Frontal cortex (tissue), 4 donors: ENCODE measurements at places on chromosomes 1 and 21. TPM values are rescaled to one million over a fixed set of nuclear protein-coding genes. Genes with fewer than 3 reads are reported as not detected.

The BNIPL gene
- under 0.01 TPM for total RNA-seq

GRCh38 chr1:226447932-226448665 lies 40.2 kb upstream of the PARP1 start:
- no peak for DNase-seq

DNA sequence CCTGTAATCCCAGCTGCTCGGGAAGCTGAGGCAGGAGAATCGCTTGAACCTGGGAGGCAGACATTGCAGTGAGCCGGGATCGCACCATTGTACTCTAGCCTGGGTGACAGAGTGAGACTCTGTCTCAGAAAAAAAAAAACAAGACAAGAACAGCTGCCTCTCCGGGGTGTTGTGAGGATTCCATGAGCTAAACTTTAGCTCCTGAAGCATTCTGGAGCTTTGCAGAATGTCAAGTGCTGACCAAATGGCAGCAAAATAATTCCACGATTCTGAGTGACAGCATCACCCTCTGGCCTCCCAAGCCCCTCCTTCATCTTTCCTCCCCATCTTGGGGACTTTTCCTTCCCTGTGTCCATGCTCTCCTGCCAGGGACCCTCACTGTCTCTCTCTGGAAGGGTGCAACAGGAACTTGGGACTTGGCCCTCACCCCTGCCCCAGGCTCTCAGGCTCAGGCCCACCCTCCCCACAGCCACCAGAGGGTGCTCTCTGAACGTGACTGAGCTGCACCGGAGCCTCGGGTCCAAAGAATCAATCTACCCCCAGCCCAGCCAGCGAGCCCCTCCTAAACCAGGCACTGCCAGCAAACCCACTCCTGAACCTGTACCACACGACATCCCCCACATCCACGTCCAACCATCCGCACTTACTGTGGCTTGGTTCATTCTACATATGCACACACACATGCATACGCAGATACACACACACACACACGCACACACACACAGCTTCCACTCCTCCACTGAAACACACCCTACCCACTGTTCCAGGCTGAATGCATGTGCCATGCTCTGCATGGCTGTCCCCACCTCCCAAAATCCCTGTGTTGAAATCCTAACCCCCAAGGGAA lies 45.7 kb downstream of the ACOT7 start:
- DNase-seq: no peak

DNA sequence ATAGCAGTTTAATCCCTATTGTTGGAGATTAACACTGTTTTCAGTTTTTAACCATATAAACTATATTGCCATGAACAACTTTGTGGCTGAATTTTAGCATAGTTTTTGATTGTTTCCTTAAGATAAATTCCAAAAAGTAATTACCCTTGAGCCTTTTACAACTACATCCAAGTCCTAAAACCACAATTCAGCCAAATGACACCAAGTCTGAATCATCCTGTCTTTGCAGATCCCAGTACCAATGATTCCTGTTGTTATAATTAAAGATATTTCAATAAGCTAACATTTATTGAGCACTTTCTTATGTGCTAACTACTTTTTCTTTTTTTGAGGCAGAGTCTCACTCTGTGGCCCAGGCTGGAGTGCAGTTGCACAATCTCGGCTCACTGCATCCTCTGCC lies 35.6 kb downstream of the IL23R start:
- DNase-seq: no peak

The ERICH3 gene
- total RNA-seq: 16.7 TPM

GRCh38 chr1:80656641-80657040 lies 1144.1 kb upstream of the ADGRL2 start:
- DNase-seq: no peak

The C4BPB gene
- total RNA-seq: not detected

The IL20 gene
- not detected for total RNA-seq

GRCh38 chr1:119653839-119654170 lies 5.7 kb upstream of the ZNF697 start:
- no peak for DNase-seq

The NBPF4 gene
- not detected for total RNA-seq

DNA sequence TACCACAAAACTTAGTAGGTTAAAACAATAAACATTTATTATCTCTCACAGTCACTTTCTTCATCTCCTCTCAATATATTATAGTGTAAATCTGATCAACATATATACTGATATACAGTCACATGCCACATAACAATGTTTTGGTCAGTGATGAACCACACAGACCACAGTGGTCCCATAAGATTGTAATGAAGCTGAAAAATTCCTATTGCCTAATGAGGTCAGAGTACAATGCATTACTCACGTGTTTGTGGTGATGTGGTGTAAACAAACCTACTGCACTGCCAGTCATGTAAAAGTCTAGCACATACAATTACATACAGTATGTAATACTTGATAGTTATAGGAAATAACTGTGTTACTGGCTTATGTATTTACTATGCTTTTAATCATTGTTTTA lies 30.1 kb downstream of the OLFML3 start:
- DNase-seq: no peak

The SPRR1A gene
- not detected for total RNA-seq

DNA sequence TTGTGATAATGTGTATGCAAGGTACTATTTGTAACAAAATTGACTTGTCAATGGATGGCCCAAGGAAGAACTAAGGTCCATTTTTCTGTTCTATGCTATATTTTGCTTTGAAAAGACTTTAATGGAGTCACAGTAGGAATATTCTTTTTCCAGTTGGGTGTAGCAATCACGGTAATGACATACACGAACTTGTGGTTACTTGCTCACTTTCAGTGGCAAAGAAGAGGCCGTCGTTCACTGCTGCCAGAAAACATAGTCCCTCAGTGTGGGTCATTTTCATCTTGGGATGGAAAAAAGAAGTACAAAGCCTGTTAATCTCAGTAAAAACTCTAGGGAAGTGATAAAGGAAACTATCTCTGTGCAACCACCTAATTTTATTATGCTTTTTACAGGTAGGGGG lies 47.8 kb upstream of the LAMC2 start:
- DNase-seq: no peak

DNA sequence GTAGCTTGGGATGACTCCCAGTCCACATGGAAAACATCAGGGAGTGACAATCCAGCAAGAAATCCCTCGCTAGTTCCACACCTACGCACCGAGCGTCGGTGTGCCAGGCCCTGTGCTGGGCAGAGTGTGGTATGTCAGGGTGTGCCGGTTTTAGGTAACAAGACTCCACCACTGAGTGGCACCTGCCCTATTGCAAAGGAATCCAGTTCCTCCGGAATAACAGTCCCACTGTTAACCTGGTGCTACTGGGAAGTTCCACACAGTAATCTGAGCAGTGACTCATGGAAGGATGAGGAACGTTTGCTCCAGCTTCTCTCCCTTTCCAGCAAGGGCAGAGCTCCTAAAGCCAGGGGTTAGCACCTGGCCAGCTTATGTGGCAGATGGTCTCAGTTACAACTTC lies 14.3 kb downstream of the RNF207 start:
- DNase-seq: no peak

The RAB7B gene
- under 0.01 TPM for total RNA-seq

GRCh38 chr1:248918131-248918530 lies 12.1 kb downstream of the PGBD2 start:
- DNase-seq: no peak

The LIX1L gene
- total RNA-seq: 17.1 TPM

GRCh38 chr1:229092377-229093237 lies 178.3 kb upstream of the RAB4A start:
- no peak for DNase-seq
